Stimulated activated CD8-positive, alpha-beta memory T cell treated with anti-CD3 and anti-CD28 coated beads, Interleukin-15, amount 100 ng/mL, for 4 hours (primary cell): ENCODE measurements at places on chromosomes 11 and 22.

DNA sequence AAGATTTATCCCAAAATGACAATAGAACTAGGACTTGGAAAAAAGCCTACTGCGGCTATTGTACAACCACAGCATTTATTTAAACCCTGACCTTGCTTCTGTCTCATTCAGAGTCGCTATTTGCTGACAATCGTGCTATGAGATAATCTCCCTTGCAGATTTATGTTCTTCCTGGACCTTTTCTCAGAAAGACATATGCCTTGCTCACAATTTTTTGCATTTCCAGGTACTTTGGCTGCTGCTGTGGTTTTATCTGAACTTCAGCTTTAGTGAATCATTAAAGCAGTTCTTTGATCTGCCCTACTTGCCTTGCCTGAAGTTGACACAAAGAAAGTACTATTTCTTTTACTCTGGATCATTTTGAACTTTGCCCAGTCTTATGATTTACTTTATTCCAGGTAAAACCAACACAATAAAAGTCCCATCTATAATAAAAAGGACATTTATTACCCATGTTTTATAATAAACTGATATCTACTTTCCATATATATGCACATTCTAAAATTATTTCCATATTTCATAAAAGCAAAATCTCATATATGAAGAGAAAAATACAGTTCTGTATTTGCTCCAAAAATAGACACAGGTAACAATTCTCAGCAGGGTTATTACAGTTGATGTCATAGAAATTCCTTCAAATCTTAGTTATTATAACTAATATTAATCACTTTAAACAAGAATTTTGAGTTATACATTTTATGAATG, 63.4 kb upstream of the CARD18 start:
- no peak for DNase-seq

DNA sequence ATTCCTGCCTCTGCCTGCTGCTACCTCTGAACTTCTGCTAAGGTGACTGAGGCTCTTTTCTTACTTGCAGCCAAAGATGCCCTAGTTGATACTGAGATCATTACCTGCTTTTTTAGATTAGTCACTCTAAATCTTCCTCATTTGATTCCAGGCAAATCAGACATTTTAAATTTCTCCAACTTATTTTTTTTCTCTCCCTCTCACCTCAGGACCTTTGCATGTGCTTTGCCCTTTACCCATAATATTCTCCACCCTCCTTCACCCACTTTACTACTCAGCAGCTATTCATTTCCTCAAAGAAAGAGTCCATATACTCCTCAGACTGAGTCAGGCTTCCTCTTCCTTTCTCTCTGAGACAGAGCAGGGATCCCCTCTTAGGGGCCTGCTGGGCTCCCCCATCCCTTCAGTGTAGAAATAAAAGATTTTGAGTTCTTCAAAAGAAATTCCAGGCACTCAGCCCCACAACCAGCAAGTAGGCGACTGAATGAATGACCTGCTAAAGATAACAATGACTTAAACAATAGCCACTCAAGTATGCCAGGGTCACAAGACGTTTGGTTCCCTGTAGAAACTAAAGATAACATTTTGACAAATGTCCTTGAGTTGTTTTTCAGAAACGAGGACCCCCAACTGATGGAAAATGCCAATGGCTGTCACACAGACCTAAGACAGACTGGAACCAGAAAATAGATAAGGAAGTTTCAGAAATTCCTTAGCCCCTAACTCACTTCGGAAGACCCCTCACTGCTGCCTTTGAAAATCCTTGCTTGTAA, 104.2 kb downstream of the MTNR1B start:
- DNase-seq: no peak

DNA sequence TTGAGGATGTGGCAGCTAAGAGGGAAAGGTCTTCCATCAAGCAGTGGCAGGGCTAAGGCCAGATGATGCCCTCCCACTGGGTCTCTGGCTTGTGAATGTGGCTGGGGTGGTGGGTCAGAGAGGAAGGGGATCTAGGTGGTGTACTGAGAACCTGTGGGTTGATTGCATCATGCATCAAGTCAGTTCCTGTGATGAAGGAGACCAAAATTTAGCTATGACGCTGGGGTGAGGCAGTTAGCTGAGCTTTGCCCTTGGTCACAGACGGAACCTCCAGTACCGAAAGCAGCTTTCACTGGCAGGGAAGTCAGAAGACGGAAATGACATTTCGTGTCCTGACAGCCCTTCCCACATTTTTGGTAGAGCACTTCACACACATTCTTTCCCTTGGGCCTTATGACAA, 20.7 kb downstream of the ATG16L2 start:
- DNase-seq: no peak

- DNase-seq: no peak
Observed at GRCh38 chr22:46390652-46391301, 55.3 kb downstream of the TRMU start.

DNA sequence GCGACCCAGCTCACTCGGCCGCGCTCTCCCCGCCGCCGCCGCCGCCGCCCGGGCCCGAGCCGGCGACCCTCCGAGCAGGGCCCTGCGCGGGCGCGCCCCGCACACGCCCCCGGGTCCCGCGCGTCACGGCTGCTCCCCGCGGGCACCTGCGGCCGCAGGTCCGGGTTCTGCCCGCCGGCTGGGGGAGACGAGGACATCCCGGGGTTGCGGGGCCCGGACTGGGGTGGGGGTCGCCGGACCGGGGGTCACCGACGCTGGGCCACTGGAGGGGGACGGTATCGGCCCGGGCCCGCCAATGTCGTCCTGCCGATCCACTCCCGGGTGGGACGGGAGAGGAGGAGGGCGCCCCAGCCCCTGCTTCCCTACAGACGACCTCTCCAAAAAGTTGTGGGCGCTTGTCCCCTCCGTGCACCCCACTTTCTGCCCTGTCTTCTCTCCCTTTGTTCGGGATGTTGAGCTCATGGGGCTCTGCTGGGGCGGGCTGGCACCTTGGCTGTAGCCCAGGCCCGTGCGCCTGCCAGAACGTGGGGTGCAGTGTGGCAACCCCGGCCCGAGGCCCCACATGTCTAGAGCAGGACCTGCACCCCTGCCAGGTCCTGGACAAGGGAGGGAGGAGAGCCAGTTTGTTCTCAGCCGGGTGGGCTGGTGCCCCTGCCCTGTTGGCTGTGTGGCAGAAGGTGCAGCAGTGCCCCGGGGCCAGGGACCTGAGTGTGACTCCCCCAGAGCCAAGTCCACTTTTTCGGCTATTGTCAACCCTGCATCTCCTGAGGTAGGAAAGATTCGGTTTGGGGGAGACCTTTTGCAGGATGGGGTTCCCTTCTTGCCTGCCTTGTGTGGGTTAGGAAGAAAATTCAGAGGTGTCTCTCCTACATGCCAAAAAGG, 40.2 kb upstream of the CELSR1 start:
- no peak for DNase-seq

- no peak for DNase-seq
Observed at GRCh38 chr11:62755086-62755615, 1.2 kb upstream of the ZBTB3 start.

GRCh38 chr22:43343262-43343669, at the start of gene SCUBE1:
SCUBE1 (minus strand) TSS chr22:43343372; CDS start chr22:43343261, 111 bp downstream.
- peak; percentile 12 for DNase-seq

- no peak for DNase-seq
Observed at GRCh38 chr22:27748751-27749191, 52.8 kb downstream of the MN1 start.

GRCh38 chr22:41447435-41448188, 1.0 kb upstream of the TOB2 start:
- no peak for DNase-seq

- DNase-seq: no peak
Observed at GRCh38 chr22:50599816-50600455, 657 bp upstream of the MAPK8IP2 start.

DNA sequence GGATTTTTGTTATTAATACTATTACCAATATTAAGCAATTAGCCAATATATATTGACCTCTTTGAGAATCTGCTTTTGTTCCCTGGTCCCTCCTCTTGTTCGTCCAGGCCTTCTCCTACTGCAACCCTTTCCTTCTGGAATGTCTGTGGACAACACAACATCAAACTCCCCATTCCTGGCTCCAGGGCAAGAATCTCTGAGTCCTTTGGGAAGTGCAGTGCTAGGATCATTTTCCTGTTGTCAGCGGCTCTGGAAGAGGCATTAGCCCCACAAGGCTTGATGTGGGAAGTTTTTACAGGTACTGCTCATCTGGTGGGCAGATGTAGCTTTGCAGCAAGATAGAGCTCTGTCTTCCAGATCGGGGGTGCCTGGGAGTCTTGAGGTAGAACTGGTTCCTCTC, 74.3 kb downstream of the RPUSD4 start:
- DNase-seq: no peak

DNA sequence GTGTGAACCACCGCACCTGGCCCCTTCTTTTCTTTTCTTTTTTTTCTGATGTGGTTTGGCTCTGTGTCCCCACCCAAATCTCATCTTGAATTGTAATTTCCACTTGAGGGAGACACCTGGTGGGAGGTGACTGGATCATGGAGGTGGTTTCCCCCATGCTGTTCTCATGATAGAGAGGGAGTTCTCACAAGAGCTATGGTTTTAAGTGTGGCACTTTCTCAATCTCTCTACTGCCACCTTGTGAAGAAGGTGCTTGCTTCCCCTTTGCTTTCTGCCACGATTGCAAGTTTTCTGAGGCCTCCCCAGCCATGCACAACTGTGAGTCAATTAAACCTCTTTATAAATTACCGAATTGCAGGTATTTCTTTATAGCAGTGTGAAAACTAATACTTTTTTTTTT, 4.9 kb upstream of the TCN2 start:
- DNase-seq: no peak

DNA sequence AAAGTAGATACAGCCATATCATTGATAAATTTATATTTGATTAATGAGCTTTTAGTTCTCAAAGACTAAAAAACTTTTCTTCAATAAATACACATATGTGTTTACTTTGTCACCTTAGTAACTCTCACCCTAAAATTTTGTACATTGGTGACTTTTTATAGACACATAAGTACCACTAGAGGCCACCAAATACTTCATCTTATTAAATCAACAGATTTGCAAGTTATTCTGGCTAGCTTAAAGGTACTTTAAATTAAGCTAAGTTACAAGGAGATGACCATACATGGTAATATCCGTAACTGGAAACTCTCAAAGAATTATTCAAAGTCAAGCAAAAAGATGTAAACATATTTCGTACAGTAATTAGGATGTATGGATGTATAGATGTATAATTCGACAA, 112.2 kb downstream of the SBF2 start:
- no peak for DNase-seq

- no peak for DNase-seq
Observed at GRCh38 chr11:65541093-65541982, 16.5 kb downstream of the SCYL1 start.

DNA sequence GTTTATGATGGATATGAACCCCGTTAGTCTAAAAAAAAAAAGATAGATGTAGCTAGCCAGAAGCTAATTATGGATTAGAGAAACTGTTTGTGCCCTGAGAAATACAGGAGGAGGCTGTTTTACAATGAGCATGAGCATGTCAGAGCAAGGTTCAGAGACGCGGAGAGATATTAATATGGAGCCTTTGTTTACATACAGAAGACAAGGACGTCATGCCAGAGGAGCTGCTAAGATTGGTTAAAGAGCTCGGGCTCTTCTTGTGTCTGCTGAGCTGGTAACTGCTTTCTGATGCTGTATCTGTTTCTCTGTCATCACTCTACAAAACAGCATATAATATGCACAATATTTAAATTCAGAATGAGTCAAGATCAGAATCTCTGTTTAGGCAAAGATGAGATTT, 24.9 kb upstream of the CCDC89 start:
- no peak for DNase-seq

- peak; percentile 17 for DNase-seq
Observed at GRCh38 chr11:95067841-95068219, 1.1 kb downstream of the SRSF8 start.

GRCh38 chr11:90134478-90135003, at the start of gene NAALAD2:
NAALAD2 (plus strand) TSS chr11:90134663; CDS start chr11:90134759, 96 bp downstream.
- no peak for DNase-seq

DNA sequence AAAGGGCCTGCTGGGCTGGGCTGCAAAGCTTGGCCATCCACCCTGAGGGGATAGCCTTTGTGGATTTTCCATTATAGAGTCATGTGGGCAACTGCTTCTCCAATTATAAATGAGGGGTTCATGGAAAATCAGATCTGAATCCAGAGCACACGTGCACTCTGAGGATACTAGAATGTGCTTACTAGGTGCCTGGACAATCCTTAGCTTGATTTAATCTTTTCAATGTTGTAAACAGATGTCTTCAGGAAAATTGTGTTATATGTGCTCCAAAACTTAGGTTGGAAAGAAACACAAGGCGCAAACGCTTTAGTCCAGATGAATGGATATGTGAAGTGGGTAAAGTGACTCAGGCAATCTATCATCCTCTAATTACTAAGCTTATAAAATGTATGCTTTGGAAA, 92.0 kb downstream of the SLC17A6 start:
- DNase-seq: no peak

DNA sequence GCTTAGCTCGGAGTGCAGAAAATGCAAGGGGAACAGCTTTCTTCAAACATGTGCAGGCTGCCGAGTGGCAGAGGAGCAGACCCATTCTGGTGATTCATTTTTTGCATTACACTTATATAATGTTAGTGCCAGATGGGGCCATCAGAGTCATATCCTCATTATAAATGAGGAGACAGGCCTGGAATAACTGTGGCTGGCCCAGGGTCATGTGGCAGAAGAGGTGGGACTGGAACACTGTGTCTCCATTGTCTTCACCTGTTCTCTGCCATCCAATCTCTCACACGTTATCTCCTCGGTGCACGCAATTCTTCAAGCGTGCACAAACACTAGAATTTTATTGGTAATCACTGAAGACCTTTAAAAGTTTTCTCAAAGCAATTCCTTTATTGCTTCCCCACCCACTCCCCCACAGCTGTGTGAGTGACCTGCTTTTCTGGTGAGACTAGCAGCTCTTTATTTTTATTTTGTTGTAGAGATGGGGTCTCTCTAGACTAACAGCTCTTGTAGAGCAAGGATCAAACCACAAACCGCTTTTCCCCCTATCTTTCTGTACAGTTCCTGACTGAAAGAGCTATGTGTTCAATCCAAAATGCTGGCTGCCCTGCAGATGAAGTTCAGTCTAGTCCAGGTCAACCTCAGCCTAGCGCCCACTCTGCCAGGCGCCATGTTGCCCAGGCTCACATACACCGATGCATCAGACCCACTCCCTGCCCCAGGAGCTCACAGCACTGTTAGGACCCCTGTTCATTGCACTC, 75.3 kb downstream of the ST3GAL4 start:
- no peak for DNase-seq

DNA sequence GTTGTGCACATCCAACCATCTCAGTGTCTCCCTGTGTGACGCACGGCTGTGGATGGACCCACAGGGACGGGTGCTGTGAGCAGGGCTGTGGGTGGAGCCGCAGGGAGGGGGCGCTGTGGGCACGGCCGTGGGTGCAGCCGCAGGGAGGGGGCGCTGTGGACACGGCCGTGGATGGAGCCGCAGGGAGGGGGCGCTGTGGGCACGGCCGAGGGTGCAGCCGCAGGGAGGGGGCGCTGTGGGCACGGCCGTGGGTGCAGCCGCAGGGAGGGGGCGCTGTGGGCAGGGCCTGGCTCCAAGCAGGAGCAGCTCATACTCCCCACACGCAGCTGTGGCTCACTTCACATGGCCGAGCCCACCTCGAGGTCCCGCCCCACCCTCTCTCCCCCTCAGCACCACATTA, 6.0 kb upstream of the MAPK11 start:
- no peak for DNase-seq
